ENCODE measurements at places on chromosomes 16 and 17.

DNA sequence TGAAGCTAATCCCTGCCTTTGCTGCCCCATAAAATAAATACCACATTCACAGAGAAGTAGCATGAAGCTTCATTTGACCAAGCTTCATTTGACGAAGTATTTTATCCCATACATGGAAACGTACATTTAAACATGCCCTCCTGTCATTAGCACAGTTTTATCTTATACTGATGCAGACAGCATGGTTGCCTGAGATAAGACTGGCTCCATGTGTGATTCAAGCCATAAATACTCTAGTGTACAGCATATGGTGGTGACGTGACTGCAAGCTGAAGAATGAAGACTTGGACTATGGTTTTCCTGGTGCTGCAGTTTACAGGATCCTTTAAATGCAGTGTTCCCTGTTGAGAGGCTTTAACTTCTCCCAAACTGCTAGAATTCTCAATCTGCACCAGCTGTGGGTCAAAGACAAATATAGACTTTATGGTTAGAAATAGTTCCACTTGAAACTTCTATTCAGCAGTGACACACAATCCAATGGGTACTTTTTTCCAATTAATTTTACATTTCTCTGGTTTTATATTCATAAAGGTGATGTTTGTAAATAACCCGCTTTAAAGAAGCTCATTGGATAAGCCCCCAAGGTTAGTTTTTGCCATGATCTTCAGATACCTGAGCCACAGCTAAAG, 64.9 kb downstream of the CYB561 start:
- DNase-seq = no peak

DNA sequence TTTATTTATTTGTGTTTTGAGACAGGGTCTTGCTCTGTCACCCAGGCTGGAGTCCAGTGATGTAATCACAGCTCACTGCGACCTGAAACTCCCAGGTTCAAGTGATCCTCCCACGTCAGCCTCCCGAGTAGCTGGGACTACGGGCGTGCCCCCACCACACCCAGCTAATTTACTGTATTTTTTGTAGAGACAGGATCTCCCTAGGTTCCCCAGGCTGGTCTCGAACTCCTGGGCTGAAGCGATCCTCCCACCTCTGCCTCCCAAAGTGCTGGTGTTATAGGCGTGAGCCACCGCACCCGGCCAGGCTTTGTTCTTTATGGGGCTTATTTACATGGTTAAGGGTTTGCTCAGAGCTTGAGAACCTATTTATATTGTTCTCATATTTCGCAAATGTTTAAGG, 5.8 kb upstream of the MEIOB start:
- DNase-seq = no peak

DNA sequence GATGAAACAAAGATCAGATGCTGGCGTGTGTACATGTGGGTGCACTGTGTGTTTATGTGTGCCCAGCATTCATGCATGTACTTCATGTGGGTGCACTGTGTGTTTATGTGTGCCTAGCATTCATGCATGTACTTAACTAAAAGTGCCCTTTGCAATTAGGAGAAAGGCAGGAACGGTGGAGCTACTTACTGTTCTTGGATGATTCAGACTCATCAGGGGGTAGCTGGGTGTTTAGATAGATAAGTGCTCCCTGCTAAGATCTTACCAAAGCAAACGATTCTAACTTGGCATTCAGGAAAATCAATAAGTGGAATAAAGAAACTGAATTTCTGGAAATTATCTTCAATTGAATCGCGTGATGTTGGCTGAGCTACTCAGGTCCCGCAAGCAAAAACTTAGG, 8.6 kb upstream of the MYH2 start:
- DNase-seq = no peak

- DNase-seq = no peak
Measured at GRCh38 chr17:68102318-68102758, 66.8 kb downstream of the KPNA2 start.

- DNase-seq = no peak
Measured at GRCh38 chr17:72219137-72219823, 98.5 kb downstream of the SOX9 start.

DNA sequence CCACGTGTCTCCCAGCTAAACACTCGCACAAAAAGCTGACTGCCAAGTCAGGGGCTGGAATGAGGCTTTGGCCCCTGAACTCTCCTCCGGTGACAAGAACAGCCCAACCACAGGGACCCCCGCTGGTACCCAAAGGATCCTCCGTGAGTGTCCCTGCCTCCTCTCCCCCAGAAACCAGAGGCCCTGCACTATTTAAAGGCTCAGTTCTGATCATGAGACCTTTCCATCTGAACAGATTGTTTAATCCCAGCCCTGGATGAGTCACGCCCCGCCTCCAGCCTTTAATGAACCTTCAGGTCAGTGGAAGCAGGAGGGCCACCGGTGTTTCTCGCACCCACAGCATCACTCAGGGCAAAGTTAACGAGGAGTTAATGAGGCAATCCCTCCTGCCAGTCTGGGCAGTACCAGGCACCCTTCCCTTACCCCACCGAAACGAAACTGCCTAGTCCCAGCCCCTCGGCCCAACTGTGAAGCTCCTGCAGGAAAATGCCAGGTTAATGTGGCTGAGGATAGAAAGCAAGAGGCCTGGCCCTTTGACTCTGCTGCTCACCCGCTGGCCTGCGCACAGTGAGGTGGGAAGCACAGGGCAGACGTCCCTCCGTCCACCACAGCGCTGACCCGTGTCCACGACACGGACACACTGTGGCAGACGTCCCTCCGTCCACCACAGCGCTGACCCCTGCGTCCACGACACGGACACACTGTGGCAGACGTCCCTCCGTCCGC, 32.4 kb downstream of the TIMM22 start:
- DNase-seq = no peak

- no peak for DNase-seq
Measured at GRCh38 chr16:22252317-22252716, 44.9 kb upstream of the POLR3E start.

- no peak for DNase-seq
Measured at GRCh38 chr16:51820176-51820575, 669.1 kb upstream of the SALL1 start.

DNA sequence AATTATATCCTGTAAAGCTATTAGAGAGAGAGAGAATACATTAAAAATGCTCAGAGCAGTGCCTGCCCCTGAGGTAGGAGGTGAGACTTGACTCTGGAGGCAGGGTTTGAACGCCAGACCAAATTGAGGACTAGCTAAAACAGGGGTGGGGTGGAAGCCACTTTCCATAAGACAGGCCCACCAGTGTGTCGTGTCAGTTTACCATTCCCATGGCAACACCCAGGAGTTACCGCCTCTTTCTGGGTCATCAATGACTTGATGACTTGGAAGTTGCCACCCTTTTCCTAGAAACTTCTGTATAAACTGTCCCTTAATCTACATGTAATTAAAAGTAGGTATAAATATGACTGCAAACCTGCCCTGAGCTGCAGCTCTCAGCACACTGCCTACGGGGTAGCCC, 32.0 kb upstream of the ABCC12 start:
- no peak for DNase-seq

DNA sequence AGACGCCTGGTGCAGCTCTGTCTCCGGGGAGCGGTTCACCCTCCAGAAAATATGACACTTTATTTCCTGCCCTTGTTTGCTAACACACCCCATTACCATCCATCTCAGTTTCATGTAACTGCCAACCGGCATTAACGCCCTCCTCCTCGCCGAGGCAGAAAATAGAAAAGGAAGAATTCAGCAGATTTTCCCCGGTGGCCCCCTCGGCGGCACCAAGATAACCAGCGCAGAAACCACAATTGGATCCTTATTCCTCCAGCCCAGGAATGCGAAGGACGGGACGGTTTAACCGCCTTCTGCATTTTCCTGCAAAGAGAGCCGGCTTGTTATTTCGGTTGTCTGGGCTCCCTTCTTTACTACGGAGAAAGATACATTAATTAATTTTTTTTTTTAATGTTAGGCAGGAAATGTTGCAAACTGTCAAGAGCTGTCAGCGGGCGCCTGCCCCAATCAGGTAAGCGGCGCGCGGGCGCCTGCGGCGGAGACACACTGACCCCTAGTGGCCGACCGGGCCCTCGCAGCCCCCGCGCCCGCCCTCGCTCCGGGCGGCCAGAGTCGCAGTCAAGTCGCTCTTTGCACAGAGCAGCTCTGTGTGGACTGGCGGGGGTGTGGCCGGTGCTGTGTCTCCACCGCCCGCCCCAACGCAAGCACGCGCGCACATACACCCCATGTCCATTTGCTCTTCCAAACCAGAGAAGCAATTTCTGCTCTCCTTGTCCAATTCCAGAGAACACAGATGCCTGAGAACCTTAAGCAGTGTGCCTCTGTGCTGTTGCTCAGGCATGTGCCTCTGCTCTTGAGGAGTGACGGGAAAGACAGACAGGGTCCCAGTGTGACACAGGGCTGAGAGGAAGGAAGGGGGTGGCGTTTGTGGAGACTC, 53.6 kb downstream of the C17orf67 start:
- DNase-seq = no peak

DNA sequence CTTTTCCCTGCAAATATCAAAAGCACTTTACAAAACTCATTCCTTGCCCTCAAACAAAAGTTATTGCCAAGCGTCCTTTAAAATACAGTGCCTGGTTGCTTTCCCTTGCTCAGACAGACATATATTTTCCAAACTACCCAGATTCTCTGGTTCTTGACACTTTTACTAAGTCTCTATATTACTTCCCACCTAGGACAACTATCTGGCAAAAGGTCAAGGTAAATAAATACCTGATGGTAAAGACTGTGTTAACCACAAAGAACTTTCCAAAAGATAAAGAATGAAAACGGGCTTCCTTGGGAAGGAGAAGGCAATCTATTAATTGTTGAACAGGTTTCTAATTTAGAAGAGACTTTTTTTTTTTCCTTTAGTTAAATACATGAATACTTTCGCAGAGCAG, 1.9 kb downstream of the HS3ST3A1 start:
- DNase-seq = no peak

DNA sequence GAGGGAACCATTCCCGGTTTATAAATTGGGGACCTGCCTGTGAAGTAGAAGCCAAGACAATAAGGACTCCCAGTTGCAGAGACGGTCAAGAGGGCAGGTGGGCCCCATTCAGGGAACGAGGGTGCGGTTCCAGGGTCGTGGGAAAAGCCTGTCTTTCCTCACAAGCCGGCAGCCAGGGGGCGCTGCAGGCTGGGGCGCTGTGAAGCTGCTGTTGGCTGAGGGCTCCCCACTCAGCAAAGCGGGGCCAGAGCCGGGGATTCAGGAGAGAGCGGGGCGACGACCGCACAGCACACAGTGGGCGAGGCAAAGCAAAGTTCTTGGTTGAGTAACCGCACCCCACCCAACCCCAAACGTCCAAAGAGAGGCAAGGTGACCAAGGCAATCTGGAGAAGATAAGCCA, 24.9 kb downstream of the CDRT15 start:
- no peak for DNase-seq

GRCh38 chr16:86224126-86224525, 286.2 kb upstream of the FOXF1 start:
- DNase-seq = no peak

GRCh38 chr17:5033352-5034015, 1.7 kb downstream of the SLC52A1 start:
- no peak for DNase-seq

DNA sequence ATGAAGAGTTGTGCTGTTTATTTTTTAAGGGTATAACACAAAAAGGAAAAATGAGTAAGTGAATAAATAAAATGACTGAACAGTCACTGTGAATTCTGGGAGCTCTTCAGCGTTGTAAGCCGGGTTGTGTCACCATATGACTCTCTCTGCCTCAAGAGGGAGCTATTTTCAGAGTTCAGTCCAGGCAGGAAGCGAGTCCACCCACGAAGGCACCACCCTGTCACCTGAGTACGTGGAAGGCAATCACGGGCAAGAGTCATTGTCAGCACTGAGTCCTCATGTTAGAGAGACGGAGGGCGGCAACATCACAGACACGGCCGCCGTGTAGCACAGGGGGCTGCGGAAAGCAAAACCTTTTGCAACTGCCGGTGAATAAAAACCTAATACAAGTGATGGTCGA, 227.6 kb downstream of the UTP18 start:
- DNase-seq = no peak

- no peak for DNase-seq
Measured at GRCh38 chr17:29723278-29724047, 100.8 kb upstream of the CORO6 start.

DNA sequence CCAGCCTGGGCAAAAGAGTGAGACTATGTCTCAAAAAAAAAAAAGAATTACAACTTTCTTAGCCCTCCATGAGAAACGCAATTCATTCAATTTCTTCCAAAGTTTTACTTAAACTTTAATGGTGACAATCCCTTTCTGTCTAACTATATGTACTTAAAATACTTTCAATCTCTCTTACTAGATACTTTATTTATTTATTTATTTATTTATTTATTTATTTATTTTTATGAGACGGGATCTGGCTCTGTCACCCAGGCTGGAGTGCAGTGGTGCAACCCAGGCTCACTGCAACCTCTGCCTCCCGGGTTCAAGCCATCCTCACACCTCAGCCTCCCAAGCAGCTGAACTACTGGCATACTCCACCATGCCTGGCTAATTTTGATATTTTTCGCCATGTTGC, 108.1 kb downstream of the SPAG9 start:
- no peak for DNase-seq

DNA sequence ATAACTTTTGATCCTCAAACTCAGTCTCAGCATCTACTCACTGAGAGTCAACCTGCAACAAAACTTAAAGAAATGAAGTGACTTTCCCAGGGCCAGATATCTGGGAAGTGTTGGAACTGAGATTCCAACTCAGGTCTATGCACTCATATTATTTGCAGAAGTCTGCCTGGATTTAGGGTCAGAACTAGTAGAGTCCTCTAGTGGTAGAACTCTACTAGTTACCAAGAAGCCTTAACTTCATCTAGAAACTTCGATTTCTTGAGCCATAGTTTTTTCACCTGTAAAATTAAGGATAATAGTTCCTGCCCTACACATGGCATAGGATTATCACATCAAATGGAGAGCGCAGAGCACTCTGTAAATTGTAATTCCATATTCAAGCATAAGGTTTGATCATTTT, 23.4 kb upstream of the KRT24 start:
- DNase-seq = no peak

GRCh38 chr17:17492571-17492970, 3.6 kb downstream of the RASD1 start:
- DNase-seq = no peak

- no peak for DNase-seq
Measured at GRCh38 chr17:49746791-49747490, 17.0 kb downstream of the FAM117A start.

DNA sequence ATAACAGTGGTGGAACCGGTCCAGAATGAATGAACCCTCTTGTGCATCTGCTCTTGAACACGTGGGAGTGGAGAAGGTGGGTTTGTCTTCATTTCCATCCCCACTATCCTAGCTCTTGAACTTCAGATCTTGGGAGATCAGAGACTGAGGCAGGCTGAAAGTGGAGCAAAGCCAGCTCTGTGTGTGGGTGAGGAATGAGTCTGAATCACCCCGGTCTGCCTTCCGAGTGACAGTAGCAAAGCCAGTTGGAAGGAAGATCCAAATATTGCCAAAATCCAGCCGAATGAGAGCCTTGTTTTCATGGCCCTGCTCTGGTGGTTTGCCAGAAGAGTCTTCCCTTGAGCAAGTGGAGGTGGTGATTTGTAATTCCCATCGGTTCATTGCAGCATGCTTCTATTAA, 29.0 kb upstream of the ASIC2 start:
- no peak for DNase-seq

Measured in vagina (tissue), 2 donors.